Ecto neural progenitor cell (in vitro differentiated cells): ENCODE measurements at places on chromosomes 7 and 10.

GRCh38 chr10:101901340-101901739, 57.7 kb upstream of the KCNIP2 start:
- no peak for DNase-seq

DNA sequence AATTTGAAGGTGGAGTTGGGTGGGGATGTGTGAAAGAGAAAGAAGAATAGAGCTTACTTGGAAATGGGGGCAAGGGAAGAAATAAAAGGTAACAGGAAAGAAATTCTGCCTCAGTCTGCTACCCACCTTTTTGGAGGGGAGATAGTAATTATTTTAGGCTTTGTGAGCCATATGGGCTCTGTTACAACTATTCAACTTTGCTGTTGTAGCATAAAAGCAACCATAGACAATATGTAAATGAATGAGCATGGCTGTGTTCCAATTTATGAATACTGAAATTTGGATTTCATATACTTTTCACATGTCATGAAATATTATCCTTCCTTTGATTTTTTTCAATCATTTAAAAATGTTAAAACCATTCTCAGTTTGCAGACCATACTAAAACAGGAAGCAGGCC, 176.9 kb downstream of the HPSE2 start:
- no peak for DNase-seq

DNA sequence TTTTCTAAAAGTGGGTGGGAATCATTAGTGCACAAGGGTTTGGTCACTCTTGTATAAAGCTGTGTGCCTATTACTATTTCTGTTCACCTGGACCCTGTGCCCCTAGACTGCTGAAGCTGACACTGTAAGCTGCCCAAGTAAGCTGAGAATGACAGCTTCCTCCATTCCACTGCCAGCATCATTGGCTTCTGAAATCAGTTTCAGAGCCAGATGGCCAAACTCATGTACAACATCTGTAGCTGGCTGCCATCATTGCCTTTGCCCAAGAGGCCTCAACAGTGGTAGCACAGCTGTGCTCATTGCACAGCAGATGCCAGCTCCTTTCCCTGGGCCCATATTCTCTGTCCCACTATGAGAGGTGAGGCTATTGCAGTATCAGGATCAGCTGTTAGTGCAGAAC, 165.7 kb downstream of the CPEB3 start:
- no peak for DNase-seq

DNA sequence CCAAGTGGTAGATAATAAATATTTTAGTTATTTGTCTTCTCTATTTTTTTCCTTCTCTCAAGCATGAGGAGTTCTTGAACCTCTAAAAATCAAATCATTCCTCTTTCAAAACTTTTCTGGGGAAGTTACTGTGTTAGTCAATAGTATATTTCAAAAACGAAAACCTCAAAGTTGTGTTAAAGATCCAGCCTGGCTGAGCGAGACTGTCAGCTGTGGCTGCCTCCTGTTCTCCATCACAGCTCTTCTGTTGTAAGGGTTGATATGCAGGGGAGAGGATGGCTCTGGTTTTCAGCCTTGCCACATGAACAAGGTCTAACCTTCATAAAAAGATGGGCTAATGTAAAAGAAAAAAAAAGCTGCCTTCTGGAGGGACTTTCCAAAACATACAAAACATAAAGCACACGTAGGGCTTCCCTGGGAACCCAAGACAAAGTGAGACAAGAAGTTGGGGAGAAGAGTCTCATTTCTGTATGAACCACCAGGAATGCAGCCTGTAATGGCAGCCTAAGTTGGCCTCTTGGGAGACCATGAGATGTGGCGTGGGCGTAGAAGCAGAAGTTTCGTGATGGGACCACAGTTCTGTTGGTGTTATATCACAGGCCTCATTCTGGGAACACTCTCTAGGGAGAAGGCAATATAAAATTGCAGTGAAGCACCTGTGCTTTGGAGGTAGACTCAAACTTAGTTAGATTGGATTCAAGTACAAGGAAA, 77.9 kb upstream of the FHIP2A start:
- DNase-seq, result no peak

DNA sequence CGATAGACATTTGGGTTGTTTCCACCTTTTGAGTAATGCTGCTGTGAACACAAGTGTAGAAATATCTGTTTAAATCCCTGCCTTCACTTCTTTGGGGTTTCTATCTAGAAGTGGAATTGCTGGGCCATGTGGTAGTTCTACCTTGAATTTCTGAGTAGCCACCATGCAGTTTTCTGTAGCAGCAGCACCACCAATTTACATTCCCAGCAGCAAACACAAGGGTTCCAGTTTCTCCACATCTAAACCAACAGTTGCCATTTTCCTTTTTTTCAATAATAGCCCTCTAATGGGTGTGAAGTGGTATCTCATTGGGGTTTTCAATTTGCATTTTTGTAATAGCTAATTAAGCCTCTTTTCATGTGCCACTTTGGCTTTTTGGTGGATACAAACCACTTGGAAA, 209.8 kb downstream of the CCDC3 start:
- no peak for DNase-seq

- no peak for DNase-seq
Observed at GRCh38 chr10:99374526-99374925, 45.4 kb downstream of the CNNM1 start.

GRCh38 chr7:11473220-11473619, 358.8 kb downstream of the THSD7A start:
- no peak for DNase-seq

- no peak for DNase-seq
Observed at GRCh38 chr10:8576281-8576680, 521.8 kb downstream of the GATA3 start.

- no peak for DNase-seq
Observed at GRCh38 chr10:92644921-92645320, 44.8 kb upstream of the HHEX start.

GRCh38 chr10:91299999-91300575, 79.6 kb downstream of the PCGF5 start:
- no peak for DNase-seq

DNA sequence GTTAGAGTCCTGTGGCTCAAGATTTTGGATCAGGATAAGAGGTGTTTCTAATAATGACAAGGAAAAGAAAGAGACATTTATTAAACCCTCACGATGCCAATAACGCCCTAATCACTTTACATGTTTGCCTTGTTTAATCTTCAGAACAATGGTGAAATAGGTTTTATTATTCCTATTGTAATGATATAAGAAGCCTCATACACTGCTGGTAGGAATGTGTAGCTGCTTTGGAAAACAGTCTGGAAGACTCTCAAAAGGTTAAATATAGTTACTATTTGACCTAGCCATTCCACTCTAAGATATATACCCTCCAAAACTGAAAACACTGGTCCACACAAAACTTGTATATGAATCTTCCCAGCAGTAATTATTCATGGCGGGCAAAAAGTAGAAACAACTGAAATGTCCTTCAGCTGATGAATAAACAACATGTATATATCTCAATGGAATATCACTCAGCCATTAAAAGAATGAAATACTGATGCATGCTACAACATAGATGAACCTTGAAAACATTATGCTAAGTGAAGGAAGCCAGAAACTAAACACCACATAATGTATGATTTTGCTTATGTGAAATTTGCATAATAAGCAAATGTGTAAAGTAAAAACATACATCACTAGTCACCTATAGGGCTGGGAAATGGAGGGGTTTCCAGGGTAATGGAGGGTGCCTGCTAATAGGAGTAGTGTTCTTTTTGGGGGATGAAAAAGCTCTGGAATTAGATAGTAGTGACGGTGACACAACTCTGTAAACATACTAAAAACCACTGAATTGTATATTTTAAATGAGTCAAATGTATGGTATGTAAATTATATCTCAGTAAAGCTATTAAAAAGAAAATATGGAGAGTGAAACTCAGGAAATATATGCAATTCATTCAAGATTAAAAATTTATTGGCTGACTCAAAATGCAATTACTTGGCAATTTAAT, 76.9 kb upstream of the ANK3 start:
- DNase-seq, result no peak

DNA sequence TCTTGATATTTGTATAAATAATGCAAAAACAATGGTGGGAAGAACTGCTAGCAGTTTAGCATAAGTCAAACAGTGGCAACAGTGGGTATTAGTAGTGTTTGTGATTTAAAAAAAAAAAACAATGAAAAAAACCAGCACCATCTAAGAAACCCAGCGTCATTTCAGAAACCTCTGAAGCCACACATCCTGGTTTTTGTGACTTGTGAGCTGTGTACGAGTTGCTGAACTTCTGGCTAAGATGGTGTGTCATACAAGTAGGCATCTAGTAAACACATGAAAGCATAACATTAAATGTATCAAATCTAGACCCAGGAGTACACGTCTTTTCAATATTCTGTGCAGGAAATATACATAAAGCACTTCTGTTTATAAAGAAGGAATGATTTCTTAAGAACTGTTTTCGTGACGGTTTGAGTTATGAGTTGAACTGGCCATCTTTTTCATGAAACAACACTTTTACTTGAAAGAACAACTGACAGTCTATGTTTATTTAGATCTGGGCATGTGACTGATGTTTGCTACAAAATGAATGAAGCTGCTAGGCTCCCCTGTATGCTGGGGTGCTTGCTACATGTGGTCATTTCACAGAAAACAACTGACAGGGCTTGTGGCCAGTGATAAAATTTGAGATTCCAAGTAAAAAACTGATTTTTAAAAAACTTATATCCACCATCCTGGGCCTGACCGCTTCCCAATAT, 143.5 kb downstream of the PIP4K2A start:
- DNase-seq, result no peak
